Mucosa of descending colon (tissue), 3 donors: ENCODE measurements at places on chromosomes 16 and 17. TPM values are rescaled to one million over a fixed set of nuclear protein-coding genes. Genes with fewer than 3 reads are reported as not detected.

The KRT33A gene
- total RNA-seq = not detected

The HBA1 gene
- 4.3 TPM for total RNA-seq

The CSH1 gene
- not detected for total RNA-seq

The SYCE1L gene
- 2.7 TPM for total RNA-seq

The IL17C gene
- total RNA-seq = not detected
